Esophagus mucosa (tissue), 1 donor: ENCODE measurements at places on chromosomes 4 and X.

- no peak for ATAC-seq
These were observed 64.0 kb downstream of the OR13H1 start for GRCh38 chrX:131607792-131608369.

DNA sequence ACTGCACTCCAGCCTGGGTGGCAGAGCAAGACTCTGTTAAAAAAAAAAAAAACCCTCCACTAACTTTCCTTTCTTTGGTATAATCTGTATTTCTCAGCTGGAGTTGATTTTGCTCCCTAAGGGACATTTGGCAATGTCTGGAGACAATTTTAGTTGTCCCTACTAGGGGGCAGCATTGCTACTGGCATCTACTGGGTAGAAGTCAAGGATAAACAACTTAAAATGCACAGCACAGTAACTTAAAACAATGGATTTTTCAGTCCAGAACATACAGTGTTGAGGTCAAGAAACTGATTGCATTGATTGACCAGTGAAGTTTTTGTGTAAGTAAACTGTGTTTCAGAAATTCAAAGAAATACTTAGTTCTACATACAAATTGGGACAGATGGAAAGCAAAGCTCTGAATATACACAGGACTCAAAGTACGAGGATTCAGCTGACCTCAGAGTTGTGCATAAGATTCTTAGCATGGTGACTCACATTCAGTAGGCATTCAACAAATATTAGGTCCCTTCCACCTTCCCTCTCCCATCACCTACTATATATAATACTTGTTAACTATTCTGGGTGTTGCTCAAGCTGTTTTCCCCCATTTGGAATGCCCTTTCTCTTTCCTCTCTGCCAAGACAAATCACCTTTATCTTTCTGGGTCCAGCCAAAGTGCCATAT, 8.8 kb downstream of the DDX53 start:
- ATAC-seq: no peak

DNA sequence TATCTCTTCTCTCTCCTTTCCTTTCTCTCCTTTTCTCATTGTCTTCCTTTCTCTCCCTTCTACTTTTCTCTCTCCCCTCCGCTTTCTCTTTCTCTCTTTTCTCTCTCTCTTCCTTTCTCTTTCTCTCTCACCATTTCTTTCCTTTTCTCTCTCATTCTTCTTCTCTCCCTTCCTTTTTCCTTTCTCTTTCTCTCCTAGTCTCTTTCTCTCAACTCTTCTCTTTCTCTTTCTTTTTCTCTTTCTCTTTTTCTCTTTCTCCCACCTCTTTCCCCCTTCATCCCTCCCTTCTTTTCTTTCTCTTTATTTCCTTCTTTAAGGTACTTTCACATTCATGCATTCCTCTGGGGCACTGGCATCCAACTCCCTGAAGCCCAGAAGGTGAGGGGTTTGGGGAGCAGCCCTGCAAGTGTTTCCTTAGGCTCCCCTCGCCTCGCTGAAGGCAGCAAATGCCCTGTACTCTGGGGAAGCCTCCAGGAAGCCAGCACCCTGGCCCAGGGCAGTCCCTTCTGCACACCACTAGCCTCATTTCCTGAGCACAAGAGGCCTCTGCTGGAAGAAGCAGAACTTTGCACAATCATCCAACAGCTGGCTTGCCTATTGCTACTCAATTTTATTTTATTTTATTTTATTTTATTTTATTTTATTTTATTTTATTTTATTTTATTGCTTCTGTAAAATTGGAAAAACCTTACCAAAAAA, 124.2 kb downstream of the NFKB1 start:
- ATAC-seq: peak; percentile 61

DNA sequence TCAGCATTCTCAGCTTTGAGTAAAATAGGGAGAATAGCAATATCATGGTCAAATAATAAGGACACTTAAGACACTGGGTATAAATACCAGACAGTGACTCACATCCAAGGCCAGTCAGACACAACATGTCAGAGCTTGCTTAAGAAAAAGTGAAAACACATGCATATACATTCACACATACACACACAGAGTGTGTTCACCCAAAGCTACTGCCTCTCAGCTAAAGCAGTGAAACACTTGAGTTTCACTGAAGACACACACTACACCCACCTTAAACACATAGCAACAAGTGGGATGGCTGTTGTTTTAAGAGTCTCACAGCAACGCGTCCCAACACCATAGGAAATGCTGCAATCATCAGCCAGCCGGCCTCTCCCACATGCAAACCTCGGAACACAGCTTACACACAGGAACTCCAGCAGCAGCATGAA, 14.4 kb downstream of the SHROOM4 start:
- ATAC-seq: peak; percentile 89

DNA sequence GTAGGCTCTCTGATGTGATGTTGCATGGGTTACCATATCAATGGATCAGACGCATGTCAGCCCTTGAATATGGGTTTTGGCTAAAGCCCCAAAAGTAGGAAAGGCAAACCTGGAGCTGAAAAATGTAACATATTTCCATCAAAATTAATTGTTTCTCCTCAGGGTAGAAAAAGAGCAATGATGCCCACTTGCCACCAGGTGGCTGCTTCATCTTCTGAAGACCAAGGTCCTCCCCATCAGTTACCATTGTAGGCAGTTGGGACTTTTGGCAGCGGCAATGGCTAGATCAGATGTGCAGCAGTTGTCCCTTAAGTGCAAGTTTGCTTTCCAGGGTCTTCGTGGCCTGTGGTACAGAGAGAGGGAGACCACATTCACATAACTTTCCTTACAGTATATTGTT, 118.2 kb downstream of the NAF1 start:
- no peak for ATAC-seq

DNA sequence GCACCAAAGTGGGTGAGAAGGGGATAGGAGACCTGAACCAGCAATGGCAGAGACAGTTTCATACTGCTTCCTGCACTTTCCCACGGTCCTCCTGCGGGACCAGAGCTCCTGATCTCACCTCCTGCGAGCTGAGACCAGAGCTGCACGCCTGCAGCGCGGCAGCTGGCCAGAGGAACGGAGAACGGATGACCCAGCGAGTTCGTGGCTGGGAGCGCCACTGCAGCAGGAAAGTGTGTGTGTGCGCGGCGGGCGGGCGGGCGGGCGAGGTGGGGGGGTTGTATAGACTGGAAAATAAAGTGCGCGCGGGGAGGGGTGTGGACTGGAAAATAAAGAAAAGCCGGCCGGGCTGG, 16.5 kb downstream of the MCF2 start:
- ATAC-seq: no peak

DNA sequence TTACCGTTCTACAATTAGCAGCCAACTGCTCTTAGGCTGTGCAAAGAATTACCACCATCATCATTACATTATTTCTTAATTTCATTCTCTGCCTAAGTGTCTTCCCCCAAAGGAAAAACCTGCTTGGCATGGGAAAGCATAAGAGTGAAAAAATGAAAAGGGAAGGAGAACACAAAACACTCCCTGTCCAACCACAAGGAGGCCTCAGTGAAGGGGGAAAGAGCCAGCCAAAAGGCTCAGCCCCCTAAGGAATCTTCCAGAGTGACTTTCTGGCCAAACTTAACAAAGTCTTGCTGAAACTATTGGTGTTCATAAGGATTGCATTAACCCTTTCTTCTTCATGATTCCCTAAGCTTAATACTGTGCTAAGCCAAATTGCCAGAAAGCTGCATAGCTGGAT, 287.4 kb downstream of the SMARCA1 start:
- ATAC-seq: no peak

- no peak for ATAC-seq
These were observed 73.0 kb upstream of the ADAD1 start for GRCh38 chr4:122305853-122306252.

- no peak for ATAC-seq
These were observed 45.5 kb upstream of the RAB9B start for GRCh38 chrX:103877571-103877970.

DNA sequence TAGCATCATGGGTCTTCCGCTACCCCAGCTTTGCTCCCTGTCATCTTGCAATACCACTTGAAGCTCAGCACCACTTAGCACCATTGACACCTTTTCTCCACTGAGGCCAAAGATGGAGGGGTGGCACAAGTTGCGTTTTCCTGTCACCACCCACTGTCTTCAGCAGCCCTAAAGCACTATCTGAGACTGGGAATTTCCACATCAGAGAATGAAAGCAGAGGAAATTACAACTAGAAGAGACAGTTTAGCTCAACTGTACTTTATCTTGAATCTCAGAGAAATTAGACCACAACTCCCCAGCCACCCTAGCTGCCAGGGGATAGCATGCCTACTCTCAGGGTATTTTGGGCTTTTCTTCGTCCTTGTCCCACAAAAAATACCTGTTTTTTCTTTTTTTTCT, 111.0 kb downstream of the DDIT4L start:
- no peak for ATAC-seq

DNA sequence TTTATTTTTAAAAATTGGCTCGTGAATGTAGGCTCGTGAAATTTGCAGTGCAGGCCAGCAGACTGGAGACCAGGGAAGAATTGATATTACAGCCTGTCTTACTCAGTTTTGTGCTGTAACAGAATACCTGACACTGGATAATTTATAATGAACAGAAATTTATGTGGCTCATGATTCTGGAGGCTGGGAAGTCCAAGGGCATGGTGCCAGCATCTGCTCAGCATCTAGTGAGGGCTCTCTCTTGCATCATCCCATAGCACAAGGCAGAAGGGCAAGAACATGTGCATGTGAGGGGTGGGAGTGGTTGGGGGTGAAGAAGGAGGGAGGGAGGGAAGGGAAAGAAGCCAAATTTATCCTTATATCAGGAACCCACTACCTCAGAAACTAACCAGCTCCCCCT, 13.7 kb upstream of the CLTRN start:
- no peak for ATAC-seq

GRCh38 chr4:170170861-170171260, 81.1 kb upstream of the AADAT start:
- ATAC-seq: no peak

DNA sequence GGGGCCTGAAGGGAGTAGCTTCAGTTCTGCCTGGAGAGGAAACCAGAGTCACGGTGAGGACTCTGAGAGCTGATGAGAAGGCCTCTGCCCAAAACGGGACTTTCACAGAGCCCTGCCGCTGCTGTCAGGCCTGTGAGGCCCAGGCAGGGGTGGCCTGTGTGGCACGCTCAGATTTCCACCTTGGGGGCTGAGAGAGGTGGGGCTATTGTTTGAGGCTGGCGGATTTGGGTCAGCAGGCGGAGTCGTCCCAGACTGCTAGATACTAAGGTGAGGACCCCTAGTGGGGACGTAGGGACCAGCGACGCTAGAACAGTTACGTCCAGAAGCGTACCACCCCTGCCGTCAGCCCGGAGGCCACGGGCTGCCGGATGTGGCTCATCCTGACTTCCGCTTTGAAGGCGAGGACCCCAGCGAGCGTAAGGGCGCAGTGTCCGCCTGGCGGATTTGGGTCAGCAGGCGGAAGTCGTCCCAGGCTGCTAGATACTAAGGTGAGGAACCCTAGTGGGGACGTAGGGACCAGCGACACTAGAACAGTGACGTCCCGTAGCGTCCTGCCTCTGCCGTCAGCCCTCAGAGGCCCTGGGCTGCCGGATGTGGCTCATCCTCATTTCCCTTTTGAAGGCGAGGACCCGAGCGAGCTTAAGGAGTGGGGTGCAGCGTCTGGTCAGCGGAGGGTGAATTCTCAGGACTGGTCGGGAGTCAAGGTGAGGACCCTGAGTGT, at the start of gene MAGEB1:
Gene MAGEB1, plus strand, starts transcription at position 378 of the 721 bp plus-strand sequence. CDS start 3,348 bp downstream, outside the sequence.
- ATAC-seq: no peak

- no peak for ATAC-seq
These were observed 312.1 kb upstream of the FTHL17 start for GRCh38 chrX:31383991-31384390.

DNA sequence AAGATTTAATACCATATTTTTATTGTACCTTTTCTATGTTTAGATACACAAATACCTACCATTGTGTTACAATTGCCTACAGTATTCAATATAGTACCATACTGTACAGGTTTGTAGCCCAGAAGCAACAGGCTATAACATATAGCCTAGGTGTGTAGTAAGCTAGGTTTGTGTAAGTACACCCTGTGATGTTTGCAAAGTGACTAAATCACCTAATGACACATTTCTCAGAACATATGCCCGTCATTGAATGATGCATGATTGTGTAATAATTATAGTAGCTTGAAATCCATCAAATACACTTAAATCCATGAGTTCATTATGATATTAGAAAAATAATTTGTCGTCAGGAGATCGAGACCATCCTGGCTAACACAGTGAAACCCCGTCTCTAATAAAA, 30.8 kb downstream of the GAB3 start:
- peak; percentile 63 for ATAC-seq

- ATAC-seq: no peak
These were observed 429.3 kb downstream of the AFF2 start for GRCh38 chrX:148929686-148930085.

GRCh38 chrX:102659790-102660757, 8.8 kb downstream of the GPRASP1 start:
- ATAC-seq: peak; percentile 89

- ATAC-seq: no peak
These were observed 20.5 kb upstream of the BLTP1 start for GRCh38 chr4:122131562-122132157.

DNA sequence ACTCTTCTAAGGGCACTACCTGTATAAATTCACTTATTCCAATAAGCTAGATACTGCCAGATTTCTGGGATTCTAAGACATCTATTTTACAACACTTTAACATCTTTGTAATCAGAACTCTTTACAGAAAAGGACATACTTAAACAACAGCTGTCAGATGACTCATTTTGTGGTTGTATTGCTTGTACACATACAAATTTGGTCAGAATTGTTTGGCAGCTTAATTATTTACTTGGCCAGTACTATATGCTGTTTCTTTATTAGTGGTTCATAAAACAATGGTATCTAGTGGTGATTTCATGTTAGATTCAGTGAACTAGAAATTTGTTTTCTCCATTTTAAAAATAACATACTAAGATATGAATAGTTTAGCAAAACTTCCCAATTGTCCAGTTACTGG, 27.2 kb downstream of the PALLD start:
- no peak for ATAC-seq

DNA sequence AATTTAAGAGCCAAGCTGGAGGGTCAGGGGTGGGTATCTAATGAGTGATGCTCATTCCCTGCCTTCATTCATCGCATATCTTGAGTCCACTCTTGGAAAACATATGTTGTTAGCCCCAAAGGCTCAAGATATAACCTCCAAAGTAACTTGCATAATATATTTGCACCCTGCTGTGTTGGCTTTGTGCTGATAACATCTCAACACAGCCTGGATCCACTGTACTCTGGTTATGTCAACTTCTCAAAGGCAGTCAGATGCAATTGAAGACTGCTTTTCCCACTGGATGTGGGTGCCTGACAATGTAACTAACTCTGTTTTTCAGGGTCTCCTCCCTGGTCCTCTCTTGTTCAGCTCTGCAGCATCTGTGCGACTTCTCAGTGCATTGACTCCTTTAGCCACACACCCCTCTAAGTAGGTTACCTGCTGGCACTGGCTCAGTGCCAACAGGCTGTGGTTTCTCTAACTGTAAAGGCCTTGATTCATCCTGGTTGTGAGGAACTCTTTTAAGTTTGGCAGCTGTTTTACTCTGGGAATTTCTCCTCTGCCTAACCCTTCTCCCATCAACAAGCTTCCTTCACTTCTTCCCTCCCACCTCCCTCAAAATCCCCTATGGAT, 28.1 kb downstream of the SLC16A2 start:
- ATAC-seq: no peak

GRCh38 chr4:81954271-81954670, 419.5 kb downstream of the HNRNPD start:
- no peak for ATAC-seq

- ATAC-seq: peak; percentile 66
These were observed 3.2 kb downstream of the FLNA start for GRCh38 chrX:154371017-154371788.
